MCF 10A (cell line): ENCODE measurements at places on chromosomes 1 and 21. TPM values are rescaled to one million over a fixed set of nuclear protein-coding genes. Genes with fewer than 3 reads are reported as not detected.
A peak's percentile ranks its signal among the peaks of the same experiment; 100 is the strongest.

Gene OR2T2
- total RNA-seq, result not detected in 2 replicates

Gene ZBTB37
- total RNA-seq, result 12.8 and 15.2 TPM in 2 replicates

Gene BMP8A
- not detected in 2 replicates for total RNA-seq

Gene AK5
- total RNA-seq, result not detected in 2 replicates

DNA sequence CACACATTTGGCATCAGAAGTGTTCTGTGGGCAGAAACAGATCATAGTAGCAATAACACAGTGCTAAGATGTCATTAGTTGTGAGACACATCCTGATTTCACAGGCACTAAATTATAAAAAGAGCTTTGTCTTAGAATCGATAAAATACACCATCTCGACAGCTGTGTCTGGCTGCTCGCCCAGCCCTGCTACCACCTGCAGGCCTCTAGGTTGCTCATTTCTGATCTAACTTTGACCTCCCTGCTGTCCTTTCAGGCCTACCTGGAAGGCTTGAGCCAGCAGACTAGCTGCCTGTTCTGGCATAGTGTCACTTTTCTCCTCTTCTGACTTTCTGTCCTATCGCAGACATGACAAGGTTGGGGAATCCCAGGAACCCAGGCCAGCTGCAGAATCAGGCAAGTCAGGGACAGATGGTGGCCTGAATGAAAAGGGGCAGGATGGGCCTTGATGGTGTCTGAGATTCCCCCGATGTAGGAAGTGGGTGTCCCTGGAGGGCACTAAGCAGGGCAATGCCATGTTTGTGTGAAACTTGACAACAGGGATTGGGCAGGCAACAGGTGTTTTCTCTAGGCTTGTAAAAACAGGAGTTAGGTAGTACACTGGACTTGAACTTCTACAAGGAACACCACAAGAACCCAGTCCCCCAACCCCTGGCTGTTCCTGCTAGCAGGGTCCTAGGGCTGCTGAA lies 66.6 kb upstream of the RHOU start:
- no peak overlapping the region for H3K4me3 ChIP-seq
- H3K36me3 ChIP-seq, result no peaks in the 10 kb centered on the region
- H3K27ac ChIP-seq, result no peak overlapping the region

DNA sequence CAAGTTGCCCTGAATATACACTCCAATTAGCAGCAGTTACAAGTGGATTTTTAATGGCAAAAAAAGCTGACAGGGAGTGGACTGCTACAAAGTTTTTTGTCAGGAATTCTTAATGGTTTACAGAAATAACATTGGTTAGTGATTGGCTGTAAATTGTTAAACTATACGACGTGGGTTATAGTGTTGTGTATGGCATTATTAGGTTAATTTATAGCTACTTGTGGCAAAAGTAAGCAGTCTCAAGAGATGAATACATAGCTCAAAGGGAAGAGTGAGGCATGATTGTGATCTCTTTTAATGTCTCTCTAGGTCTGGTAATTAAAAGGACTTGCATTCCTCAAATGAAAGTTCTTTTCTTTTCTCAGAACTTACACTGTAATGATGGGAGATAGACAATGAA lies 75.8 kb upstream of the CD1D start:
- H3K27me3 ChIP-seq, result no peaks in the 10 kb centered on the region
- no peak overlapping the region for H3K4me3 ChIP-seq
- no peak overlapping the region for H3K27ac ChIP-seq

GRCh38 chr1:181216591-181216994 lies 128.1 kb downstream of the IER5 start:
- H3K4me1 ChIP-seq, result peaks cover 5% of the 10 kb centered on the region
- no peak overlapping the region for H3K27ac ChIP-seq
- H3K36me3 ChIP-seq, result no peaks in the 10 kb centered on the region
- no peak overlapping the region for H3K4me3 ChIP-seq

Gene THEM5
- total RNA-seq, result not detected in 2 replicates

Gene RPE65
- total RNA-seq, result not detected in 2 replicates

Gene BMP8B
- 0.21 and 0.52 TPM in 2 replicates for total RNA-seq

Gene TEDDM1
- total RNA-seq, result not detected in 2 replicates

DNA sequence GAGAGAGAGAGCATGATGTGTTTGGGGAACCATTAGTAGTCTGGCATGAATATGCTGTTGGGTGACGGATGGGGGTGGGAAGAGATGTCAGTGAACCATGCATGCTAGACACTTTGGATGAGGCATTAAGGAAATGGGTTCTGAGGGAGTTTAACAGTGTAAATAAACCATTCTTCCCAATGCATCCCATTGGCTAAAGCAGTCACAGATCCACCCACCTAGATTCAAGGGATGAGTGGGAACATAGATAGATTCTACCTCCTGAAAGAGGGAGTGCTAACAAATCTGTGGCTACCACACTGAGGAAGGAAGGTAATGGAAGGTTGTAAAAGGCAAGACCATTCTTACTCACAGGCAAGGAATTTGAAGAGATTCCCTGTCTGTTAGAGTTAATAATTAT lies 129.8 kb upstream of the CACNA1E start:
- H3K4me1 ChIP-seq, result no peaks in the 10 kb centered on the region
- H3K36me3 ChIP-seq, result no peaks in the 10 kb centered on the region
- no peak for DNase-seq
- no peak overlapping the region for H3K27ac ChIP-seq

Gene SUSD4
- 0.42 and 2.3 TPM in 2 replicates for total RNA-seq

DNA sequence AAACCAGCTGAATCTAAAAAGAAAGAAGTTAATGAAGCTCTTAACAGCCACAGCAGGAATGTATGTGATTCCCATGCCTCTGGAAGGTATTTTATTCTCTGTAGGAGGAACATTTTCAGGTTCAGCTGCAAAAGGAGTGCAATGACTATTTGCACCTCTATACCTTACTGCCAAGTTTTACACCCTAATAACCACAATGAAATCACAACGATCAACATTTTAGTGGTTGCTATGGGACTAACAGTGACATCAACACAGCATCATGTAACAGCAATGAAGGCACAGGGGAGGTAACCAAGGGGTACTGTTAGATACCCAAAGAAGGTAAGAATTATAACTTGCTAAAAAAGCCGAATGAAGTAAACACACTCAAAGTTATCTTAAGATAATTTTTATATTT lies 116.3 kb upstream of the HP1BP3 start:
- no peaks in the 10 kb centered on the region for H3K4me1 ChIP-seq
- H3K36me3 ChIP-seq, result peaks cover 31% of the 10 kb centered on the region
- no peak overlapping the region for H3K27ac ChIP-seq
- DNase-seq, result no peak
- H3K27me3 ChIP-seq, result no peaks in the 10 kb centered on the region
- no peak overlapping the region for H3K4me3 ChIP-seq

Gene GUCA2B
- total RNA-seq, result not detected in 2 replicates

Gene RNF207
- 6.2 and 12.4 TPM in 2 replicates for total RNA-seq

- H3K27ac ChIP-seq, result no peak overlapping the region
- no peaks in the 10 kb centered on the region for H3K27me3 ChIP-seq
- no peak for DNase-seq
- H3K36me3 ChIP-seq, result peaks cover 31% of the 10 kb centered on the region
- H3K4me1 ChIP-seq, result peaks cover 8% of the 10 kb centered on the region
- no peak overlapping the region for H3K4me3 ChIP-seq
Measured at GRCh38 chr1:246631426-246631825, 65.2 kb downstream of the CNST start.

DNA sequence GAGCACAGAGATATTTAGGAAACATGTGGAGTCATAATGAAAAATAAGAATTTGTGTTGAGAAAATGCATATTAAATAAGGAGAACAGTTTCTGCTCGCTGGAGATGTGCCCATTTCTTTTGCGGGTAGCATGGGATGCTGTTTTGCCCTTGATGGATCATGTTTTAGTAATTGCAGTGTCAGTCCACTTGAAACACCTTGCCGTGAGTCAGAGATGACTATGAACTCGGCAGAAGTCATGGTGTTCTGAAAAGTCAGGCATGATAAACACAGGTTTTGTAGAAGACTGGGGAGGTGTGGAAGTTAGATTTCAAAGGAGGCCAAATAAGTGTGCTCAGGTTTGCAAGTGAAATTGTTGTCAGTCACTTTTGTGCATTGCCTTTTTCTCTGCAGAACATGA lies 315.0 kb upstream of the LRRC7 start:
- H3K36me3 ChIP-seq, result no peaks in the 10 kb centered on the region
- peaks cover 10% of the 10 kb centered on the region for H3K27me3 ChIP-seq
- H3K27ac ChIP-seq, result no peak overlapping the region
- no peak for DNase-seq
- H3K4me1 ChIP-seq, result no peaks in the 10 kb centered on the region

GRCh38 chr1:87599569-87599968 lies 270.9 kb downstream of the LMO4 start:
- no peak overlapping the region for H3K4me3 ChIP-seq
- H3K27me3 ChIP-seq, result no peaks in the 10 kb centered on the region
- H3K36me3 ChIP-seq, result no peaks in the 10 kb centered on the region
- no peaks in the 10 kb centered on the region for H3K4me1 ChIP-seq

DNA sequence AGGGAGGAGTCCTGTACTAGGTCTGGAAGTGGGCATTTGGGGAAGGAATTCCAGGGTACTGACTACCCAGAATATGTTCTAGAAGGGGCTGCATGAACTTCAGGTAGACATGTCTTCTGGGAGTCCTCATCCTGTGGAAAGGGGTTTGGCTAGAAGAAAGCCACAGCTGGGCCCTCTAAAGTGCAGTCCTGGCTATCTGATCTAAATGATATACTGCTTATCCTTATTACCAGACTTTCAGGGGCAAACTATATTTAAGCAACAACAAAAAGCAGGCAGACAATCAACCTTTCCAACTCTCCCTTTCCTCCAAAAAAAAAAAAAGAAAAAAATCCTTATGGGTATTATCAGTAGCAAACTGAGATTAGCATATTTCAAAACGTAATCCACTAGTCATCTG lies 29.8 kb upstream of the GFI1 start:
- H3K4me1 ChIP-seq, result peaks cover 7% of the 10 kb centered on the region
- peaks cover 7% of the 10 kb centered on the region for H3K36me3 ChIP-seq
- no peak overlapping the region for H3K4me3 ChIP-seq
- no peaks in the 10 kb centered on the region for H3K27me3 ChIP-seq
- H3K27ac ChIP-seq, result no peak overlapping the region

GRCh38 chr1:234398849-234399381 lies 25.7 kb downstream of the COA6 start:
- H3K4me1 ChIP-seq, result peaks cover 28% of the 10 kb centered on the region
- no peak overlapping the region for H3K4me3 ChIP-seq
- DNase-seq, result peak; percentile 59
- H3K36me3 ChIP-seq, result peaks cover 40% of the 10 kb centered on the region
